ENCODE measurements at places on chromosomes 11 and 22.

GRCh38 chr11:9396752-9397151 is 12.3 kb downstream of the IPO7 start:
- DNase-seq, result no peak

DNA sequence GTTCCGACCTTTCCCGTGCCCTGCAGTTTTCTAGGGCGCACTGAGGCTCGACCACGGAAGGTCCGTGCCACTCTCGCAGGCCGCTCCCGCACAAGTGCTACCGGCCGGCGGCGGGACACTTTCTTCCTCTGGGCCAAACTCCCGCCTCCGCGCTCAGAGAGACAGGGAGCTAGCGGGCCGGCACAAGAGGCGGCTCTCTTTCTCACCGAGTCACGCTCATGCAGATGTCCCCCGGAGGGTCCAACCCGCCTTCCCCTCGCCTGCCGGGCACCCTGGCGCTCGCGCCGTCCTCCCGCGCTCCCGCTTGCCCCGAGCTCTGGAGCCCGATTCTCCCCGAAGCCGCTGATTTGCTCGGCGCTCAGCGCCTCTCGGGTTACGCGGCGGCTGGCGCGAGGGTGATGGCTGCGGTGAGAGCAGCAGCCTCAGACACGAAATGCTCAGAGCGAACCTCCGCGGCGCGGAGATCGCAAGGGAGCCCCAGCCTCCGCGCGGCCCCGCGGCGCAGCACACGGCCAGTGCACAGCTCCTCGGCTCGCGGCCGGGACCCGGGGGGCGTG is 1.0 kb downstream of the LMO1 start:
- DNase-seq, result no peak

DNA sequence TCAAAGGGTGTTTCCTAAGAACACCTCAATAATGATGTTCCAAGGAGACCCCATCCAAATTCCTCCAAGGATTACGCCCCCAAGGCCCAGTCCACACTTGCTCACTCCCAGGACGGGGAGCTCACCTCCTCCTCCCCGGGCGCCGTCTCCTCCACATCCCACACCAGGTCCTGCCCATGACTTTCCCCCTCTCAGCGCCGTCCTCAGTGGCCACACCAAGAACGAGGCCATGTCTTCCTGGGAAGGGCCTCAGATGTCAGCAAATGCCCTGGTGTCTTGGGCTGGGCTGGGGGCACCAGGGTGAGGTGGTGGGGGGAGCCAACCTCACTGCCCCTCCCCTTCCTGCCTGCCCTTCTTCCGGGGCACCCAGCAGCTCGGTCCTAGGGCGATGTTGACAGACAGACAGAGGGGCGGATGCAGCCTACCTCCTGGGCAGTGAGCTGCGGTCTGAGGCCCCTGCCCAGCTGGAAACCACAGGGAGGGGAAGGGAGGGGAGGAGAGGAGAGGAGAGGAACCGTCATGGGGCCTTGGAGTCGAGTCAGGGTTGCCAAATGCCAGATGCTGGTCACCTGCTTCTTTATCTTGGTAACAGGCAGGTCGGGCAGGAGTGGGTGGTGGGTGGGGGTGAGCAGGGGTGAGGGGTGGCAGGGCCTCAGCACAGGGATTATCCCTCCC is at the start of the genes C11orf21 and TSPAN32:
C11orf21 (minus strand) TSS at position 288 of the 675 bp plus-strand sequence; CDS start at position 178, 110 bp downstream.
TSPAN32 (plus strand) TSS at position 383 of the 675 bp plus-strand sequence; CDS start at position 520, 137 bp downstream.
- DNase-seq, result peak; percentile 88

GRCh38 chr11:73187854-73188253 is 30.2 kb upstream of the P2RY2 start:
- no peak for DNase-seq

DNA sequence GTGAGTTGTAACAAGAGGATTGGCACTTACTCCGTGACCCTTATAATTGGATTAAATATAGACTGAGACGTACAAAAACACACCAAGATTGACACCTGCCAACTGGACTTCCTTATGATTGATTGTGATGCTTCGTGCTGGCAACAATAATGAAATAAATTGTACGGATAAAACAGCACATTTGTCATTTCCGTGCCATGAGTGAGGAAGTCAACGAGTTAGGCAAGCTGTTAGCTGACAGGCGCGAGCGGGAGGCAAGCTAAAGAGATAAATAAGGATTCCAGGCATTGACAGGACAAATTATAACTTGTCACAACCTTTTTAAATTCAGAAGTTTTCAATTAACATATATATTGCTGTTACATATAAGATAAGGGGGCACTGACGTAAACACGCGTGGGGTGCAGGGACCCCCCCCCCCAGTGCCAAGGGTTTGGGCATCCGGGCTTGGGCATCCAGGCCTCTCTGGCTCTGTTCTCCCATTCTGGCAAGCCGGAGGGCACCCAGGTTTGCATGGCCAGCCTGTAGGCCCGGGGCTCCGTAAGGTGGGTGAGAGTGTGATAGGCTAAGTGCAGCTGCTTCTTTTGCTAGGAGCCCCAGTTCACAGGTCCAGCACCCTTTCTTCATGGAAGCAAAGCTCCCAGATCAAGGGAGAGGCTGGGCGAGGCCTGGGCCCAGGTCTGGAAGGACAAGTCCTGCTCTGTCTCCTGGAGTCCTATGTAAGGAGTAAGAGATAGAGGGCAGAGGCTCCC is 11.2 kb upstream of the PAX6 start:
- DNase-seq, result no peak

- DNase-seq, result peak; percentile 78
These were observed 5.6 kb downstream of the DDB2 start for GRCh38 chr11:47220401-47220821.

- DNase-seq, result no peak
These were observed 50.1 kb upstream of the MUC15 start for GRCh38 chr11:26622181-26622580.

- no peak for DNase-seq
These were observed 403.4 kb upstream of the B3GAT1 start for GRCh38 chr11:134815404-134815803.

All from A172 (cell line).